ENCODE measurements at places on chromosomes 1 and 21.

- DNase-seq = no peak
Observed at GRCh38 chr21:14773777-14774345, 227.7 kb upstream of the SAMSN1 start.

DNA sequence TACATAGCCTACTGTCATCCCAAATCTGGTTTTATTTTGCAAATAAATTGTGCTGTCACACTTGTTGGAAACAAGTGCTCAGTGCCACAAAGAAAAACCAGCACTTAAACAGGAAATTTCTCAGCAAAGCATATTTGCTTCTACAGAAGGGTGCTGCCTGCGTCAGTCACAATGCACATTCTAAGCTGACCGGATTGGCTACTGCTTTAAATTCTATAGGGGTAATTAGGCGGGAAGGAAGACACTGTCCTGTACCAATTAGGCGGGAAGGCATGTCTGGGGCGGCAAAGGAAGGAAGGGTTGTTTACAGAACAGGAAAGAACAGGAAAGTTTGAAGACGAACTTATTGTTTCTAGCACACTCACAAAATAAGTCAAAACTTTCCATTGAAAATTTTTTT lies 2.8 kb downstream of the IFI16 start:
- DNase-seq = peak; percentile 22

DNA sequence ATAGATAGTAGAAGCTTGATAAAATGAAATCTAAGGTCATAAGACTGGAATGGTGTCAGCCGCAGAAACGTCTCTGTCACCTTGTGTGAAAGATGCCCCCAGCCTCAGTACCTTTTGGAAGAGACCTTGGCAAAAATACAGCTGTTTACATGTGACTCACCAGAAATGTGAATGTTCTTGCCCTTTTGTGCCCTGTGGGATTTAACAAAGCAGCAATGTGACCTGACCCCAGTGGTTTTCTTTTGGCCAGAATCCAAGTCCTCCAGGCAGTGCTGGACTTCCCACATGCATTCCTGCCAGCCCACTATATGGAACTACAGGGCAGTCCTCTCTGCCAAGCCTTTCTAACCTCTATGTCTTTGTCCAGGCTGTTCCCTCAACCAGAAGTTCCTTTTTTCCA lies 27.2 kb upstream of the LRRC8C start:
- DNase-seq = peak; percentile 46

DNA sequence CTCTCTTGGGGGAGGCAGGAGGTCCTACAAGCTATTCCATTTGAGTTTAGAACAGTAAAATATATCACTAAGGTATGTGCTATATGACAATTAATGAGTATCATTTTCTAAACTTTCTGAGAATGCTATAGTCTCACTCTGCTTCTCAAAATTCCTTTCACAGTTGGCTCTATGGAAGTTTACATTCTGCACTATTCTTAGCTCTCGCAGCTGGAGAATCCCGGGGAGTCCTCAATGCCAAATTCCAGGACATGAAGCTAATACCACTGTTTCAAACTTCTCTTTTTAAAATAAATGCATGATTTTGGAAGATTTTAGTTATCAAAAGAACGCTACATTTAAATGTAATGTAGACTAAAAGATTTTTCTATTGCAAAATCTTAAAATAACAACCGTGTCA lies 22.4 kb upstream of the PALMD start:
- peak; percentile 63 for DNase-seq

GRCh38 chr1:30048905-30049304 lies 674.5 kb downstream of the MATN1 start:
- DNase-seq = no peak

DNA sequence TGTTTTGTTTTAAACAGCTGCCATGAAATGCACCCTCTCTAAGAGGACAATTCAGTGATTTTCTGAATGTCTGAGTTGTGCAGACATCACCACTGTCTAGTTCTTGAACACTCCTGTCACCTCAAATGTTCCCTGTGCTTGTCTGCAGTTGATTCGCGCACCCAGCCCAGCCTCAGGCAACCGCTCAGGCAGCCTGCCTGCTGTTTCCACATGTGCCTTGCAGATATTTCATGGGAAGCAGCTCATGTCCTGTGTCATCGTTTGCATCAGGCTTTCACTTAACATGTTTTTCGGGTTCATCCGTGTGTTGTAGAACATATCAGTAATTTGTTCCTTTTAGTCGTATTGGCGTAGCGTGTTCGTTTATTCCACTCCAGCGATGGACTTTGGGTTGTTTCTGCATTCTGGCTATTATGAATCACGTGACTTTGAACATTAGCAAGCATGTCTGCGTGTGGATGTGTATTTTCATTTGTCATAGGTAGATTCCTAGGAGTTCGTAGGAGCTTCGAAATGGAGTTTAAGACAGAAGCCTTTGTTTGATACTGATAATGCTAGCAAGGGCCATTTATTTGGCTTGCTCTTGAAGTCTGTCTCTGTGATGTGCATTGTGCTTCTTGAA lies 12.1 kb downstream of the ADARB1 start:
- DNase-seq = no peak

- DNase-seq = no peak
Observed at GRCh38 chr1:74570797-74571492, 58.5 kb upstream of the LRRC53 start.

DNA sequence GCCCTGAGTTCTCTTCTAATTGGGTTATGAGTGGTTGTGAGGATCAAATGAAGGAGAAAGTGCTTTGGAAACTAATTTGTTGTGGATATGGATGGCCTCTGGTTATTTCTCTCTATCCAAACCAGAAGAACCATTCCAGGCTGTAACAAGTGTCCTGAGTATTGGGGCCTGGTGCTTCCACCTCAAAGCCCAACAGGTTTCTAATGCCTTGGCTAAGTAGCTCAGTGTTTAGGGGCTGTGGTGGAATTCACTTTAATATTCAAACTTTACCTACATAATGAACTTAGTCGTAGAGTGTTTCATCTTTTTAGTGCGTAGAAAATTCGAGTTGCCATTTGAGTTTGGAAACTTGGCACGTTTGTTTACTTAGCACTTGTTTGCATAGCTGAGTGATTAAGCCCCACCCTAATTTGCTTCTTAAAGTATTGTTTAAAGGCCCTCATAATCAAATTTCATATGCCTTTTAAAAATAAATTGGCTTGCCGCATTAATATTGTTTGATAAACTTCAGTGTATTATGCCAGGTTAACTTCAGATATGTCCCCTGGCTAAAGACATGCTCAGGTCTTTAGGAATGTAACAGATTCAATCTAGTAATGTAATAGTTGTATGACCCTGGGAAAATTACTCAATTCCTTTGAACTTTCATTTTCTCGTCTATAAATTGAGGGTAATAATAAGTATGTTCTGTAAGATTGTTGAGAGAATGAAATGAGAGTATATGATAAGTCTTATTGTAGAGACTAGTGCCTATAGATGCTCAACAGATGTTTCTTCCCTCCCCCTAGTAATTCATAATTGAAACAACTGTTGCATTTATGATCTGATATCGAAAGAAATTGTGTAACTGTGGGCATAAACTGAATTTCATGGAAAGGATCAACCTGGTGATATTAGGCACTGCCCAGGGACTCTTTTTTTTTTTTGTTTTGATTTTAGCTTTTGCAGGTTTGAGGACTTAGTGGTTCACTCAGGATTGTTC lies 1.6 kb downstream of the AGO4 start:
- no peak for DNase-seq

GRCh38 chr1:88609051-88609450 lies 75.0 kb upstream of the PKN2 start:
- DNase-seq = no peak

Data from fibroblast of skin of scalp (primary cell).